ENCODE measurements at places on chromosomes 6 and 20. TPM values are rescaled to one million over a fixed set of nuclear protein-coding genes. Genes with fewer than 3 reads are reported as not detected.

- H3K4me3 ChIP-seq: no peak overlapping the region
- H3K36me3 ChIP-seq: no peaks in the 10 kb centered on the region
- H3K27ac ChIP-seq: no peak overlapping the region
- no peak for DNase-seq
These were observed 201.3 kb upstream of the SSTR4 start for GRCh38 chr20:22833851-22834250.

DNA sequence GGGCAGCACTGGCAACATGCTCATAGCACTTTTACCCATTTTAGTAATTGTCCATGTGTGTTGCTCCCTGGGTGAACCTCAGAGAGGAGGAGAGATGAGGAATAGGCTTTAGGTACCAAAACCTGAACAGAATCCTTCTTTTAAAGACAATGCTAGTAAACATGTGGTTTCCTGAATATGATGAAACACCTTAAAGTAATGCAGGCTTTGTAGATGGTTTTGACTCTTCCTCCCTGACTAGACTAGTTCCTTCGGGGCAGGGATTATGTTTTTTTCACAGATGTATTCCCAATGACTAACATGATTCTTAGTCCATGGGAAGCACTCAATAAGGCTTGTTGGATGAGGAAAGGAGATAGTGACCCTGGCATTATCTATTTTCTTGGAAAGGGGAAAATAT lies 367.6 kb upstream of the JAG1 start:
- H3K27ac ChIP-seq: no peak overlapping the region
- no peaks in the 10 kb centered on the region for H3K27me3 ChIP-seq
- no peaks in the 10 kb centered on the region for H3K4me1 ChIP-seq
- no peak overlapping the region for H3K4me3 ChIP-seq

GRCh38 chr20:59163631-59164530 lies at the start of gene ZNF831:
ZNF831 (plus strand) TSS chr20:59163821; CDS start chr20:59191020, 27,199 bp downstream.
- DNase-seq: no peak
- H3K4me1 ChIP-seq: peaks cover 1% of the 10 kb centered on the region
- no peaks in the 10 kb centered on the region for H3K36me3 ChIP-seq

GRCh38 chr20:36236786-36237121 lies 476 bp downstream of the AAR2 start:
- peaks cover 5% of the 10 kb centered on the region for H3K4me1 ChIP-seq
- no peak for DNase-seq
- H3K27ac ChIP-seq: no peak overlapping the region
- H3K4me3 ChIP-seq: peak overlapping the region; percentile 70

The SOX4 gene
- total RNA-seq: 147 TPM

The CLDN20 gene
- total RNA-seq: not detected

The PGC gene
- not detected for total RNA-seq

The CPXM1 gene
- total RNA-seq: 76.3 TPM

The SLC44A4 gene
- 0.32 TPM for total RNA-seq

The GNRH2 gene
- 0.37 TPM for total RNA-seq

Data from neural progenitor cell (in vitro differentiated cells).